ENCODE measurements at places on chromosomes 11 and 22.

DNA sequence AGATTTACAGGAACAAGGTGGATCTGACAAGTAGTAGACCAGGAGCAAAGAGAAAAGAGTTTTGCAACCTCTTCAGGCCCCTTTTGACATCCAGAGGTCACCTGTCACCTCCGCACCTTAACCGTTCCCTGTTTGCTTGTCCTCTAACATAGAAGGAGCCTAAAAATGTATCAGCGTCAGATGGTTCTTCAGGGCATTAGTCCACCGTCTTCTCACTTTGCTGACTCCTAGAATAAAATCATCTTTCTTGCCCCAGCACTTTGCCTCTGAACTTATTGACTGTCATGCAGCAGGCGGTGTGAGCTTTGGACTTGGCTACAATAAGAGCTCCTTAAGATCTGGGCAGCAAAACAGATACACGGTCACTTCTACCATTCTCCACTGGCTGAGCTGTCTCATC lies 339.7 kb upstream of the B3GAT1 start:
- no peak for DNase-seq

DNA sequence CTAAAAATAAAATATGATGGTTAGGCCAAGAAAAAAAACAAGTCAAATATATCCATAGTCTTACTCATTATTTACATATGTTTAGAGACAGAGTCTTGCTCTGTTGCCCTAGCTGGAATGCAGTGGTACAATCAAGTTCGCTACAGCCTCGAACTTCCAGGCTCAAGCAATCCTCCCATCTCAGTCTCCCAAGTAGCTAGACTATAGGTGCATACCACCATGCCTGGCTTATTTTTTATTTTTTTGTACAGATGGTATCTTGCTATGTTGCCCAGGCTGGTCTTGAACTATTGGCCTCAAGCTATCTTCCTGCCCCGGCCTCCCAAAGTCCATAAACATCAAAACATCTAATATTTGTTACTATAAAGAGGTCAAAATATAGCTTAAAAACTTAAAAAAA lies 36.1 kb downstream of the C2CD3 start:
- DNase-seq: no peak

DNA sequence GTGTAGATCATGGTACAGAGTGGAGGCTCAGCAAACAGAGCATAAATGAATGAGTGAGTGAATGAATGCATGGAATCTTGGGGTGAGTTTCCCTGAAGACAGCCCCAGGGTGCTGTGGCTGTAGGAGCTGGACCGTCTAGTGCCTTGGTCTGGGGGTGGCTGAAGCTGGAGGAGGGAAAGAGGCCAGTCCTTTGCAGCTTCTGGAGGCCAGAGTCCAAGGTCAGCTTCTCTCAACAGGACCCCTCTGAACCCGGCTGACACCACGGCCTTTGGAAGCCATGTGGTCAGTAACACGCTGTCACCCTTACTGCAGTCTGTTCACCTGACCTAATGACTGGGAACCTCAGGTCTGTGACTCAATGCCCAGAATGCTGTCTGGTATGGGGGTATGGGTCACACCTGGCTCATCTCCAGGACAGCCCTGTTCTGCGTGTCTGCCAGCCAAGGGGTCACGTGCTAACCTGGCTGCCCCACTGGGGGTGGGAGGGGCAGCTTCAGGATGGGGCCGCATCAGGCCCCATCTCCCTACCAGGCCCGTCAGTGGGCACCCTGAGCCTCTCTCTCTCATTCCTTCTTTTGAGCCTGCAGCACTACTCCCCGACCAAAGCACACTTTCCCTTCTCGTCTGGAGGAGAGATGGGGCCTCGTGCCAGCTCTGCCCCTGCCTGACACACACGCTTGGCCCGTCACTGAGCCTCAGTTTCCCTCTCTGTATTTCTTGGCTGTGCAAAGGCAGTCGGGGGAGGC lies 24.1 kb upstream of the CHKA start:
- no peak for DNase-seq

- no peak for DNase-seq
These were observed 49.3 kb downstream of the TIMP3 start for GRCh38 chr22:32850591-32851517.

GRCh38 chr11:30405385-30405784 lies 82.5 kb downstream of the ARL14EP start:
- DNase-seq: no peak

GRCh38 chr11:76173663-76174062 lies 32.6 kb downstream of the WNT11 start:
- DNase-seq: no peak

GRCh38 chr22:22787786-22788459 lies 99.7 kb upstream of the IGLL5 start:
- DNase-seq: peak; percentile 85

DNA sequence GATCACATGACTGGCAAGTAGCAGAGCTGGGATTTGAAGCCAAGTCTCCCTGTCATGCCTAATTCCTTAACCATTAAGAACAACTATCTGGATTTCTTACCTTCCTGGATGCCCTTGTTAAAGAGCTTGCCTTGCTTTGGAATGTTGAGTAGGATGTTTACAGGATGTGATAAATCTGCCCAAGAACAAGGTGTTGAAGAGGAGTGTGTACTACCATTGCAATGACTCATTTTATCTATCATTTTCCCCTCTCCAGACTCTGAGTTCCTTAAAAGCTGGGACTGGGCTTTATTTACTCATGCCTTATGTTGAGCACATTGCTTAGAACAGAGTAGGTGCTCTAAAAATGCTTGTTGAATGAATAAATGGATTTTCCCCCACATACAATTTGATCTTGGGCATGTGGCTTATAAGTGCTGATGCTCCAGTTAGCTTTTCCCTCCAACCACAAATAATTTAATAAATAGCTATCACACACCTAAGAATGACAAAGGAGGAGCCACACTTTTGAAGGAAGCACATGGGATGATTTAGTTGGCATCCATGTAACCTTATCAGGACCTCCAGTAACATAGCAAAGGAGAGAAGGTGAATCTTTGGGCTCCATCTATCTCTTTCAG lies 268.6 kb upstream of the SESN3 start:
- no peak for DNase-seq

DNA sequence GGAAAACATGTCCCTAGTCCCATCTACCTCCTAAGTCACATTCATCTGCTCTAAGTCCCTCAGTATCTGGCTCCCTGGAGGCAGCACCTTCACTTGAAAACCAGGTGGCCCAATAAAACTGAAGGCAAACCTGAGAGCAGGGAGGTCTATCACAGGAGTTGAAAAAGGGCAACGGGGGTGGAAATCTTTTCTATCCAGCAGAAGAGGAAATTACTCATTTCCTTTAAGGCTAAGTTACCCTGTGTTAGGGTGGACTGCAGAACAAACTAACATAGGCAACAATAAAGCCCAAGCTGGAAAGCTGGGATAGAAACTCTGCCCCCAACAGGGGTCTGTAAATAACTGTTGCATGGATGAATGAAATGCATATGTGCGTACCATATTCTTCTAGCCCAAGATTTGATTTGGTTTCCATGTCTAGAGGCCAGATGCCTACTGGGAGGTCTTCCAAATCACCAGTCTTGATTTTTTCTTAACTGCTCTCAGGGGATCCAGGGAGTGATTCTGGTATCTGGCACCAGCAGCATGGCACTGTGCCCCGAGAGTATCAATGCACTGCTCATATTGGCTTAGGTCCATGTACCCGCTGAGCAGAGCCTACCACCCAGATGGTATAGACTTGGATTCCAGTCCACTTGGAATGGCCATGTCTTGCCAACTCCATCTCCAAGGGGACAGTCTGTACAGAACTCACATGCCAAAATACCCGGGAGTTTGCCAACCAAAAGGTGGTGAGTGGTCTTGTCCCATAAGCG lies 350.0 kb upstream of the NCAM1 start:
- DNase-seq: no peak

GRCh38 chr11:1194977-1195681 lies 27.7 kb upstream of the MUC5B start:
- no peak for DNase-seq

- no peak for DNase-seq
These were observed 100.9 kb downstream of the FAM76B start for GRCh38 chr11:95688501-95689222.

DNA sequence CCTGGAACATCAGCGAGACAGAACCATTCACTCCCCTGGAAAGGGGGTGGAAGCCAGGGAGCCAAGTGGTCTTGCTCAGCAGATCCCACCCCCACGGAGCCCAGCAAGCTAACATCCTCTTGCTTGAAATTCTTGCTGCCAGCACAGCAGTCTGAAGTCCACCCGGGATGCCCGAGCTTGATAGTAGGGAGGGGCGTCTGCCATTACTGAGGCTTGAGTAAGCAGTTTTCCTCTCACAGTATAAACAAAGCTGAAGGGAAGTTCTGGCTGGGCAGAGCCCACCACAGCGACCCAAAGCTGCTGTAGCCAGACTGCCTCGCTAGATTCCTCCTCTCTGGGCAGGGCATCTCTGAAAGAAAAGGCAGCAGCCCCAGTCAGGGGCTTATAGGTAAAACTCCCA lies 764.8 kb upstream of the LUZP2 start:
- DNase-seq: no peak

GRCh38 chr11:130580372-130580771 lies 131.9 kb downstream of the ADAMTS15 start:
- no peak for DNase-seq

DNA sequence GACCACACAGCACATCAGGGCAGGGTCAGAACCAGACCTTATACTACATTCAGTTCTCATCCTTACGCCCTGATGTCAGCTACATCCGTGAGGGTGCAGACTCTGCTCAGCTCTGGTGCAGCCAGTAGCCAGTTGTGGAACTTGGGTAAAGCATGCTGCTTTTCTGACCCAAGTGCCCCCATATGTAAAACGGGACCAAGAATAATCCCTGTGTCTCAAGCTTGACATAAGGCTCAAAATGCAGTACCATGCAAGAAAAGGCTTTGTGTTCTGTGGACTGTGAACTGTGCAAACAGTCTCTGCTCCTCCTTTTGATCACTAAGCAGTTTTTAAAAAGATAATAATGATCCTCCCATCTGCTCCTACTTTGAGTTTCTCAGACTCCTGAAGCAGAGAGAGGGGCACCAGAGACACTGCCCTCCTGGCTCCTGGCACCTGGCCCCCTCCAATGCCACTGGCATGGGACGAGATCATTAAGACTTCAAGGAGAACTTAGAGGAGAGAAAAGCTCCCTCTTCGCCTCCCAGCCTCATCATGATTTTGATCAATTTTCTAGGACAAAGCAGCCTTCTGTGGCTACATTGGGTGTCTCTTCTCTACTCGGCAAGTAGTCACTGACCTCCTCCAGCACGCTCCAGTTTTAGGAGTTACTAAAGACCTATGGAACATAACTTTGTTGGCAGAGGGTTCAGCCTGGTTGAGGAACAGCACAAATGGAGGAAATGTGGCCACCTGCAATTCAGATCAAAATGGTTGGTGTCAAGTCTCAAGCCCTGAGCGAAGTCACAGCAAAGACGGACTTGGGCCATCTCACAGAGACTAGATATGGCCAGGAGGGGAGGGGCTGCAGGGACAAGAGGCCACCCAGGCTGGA lies 23.9 kb downstream of the IL10RA start:
- DNase-seq: no peak

DNA sequence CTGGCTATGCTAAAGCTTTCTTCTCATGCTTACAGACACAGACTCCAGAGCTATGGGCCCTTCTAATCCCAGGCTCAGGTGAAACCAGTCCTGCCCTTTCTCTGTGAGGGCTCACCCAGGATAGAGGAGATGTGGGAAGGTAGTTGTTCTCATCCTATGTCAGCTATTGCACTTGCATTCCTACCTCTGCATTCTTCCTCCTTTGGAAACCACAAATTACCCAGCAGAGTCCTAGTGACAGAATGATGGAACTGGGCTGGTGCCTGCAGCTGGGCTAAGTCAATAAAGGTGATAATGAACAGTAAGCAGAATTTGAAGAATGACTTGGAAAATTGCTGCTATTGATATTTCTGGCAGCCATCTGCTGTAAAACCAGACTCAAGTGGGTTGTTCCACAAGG lies 560.0 kb downstream of the TMEM135 start:
- no peak for DNase-seq

- no peak for DNase-seq
These were observed 29.2 kb downstream of the GGTLC2 start for GRCh38 chr22:22673628-22674027.

DNA sequence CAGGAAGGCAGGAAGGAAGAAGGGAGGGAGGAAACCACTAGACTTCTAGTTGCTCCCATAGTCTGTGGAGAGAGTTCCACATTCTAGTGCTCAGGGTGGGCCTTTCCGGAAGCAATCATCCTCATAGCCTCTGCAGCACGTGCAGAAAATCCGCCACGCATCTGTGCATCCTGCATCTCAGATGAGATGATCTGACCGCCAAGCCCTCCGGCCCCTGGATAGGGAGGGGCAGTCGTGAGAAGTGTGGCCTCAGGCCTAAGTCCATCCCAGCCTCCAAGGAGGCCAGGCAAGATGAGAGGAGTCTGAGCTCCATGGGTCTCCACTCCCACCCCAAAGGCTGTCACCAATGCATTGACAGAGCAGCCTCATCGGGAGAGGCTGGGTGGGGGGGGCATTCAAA lies 30.4 kb upstream of the IGSF9B start:
- DNase-seq: no peak

GRCh38 chr22:41668971-41669911 lies 19.4 kb downstream of the SNU13 start:
- DNase-seq: no peak

- DNase-seq: no peak
These were observed 130.6 kb downstream of the WNT11 start for GRCh38 chr11:76075716-76076115.

DNA sequence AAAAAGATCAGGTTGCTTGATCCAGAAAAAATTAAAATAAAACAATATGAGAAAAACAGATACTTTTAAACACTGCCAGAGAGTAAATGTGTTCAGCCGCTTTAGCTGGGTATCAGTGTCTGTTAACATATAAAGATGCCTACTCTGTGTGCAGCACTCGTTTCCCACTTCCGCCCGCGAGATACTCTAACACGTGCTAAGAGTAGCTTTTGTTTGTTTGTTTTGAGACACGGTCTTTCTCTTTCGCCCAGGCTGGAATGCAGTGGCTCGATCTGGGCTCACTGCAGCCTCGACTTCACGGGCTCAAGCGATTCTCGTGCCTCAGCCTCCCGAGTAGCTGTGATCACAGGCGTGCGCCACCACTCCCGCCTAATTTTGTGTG lies 531 bp upstream of the MEN1 start:
- DNase-seq: no peak

GRCh38 chr11:13287036-13287435 lies 9.4 kb downstream of the BMAL1 start:
- no peak for DNase-seq

DNA sequence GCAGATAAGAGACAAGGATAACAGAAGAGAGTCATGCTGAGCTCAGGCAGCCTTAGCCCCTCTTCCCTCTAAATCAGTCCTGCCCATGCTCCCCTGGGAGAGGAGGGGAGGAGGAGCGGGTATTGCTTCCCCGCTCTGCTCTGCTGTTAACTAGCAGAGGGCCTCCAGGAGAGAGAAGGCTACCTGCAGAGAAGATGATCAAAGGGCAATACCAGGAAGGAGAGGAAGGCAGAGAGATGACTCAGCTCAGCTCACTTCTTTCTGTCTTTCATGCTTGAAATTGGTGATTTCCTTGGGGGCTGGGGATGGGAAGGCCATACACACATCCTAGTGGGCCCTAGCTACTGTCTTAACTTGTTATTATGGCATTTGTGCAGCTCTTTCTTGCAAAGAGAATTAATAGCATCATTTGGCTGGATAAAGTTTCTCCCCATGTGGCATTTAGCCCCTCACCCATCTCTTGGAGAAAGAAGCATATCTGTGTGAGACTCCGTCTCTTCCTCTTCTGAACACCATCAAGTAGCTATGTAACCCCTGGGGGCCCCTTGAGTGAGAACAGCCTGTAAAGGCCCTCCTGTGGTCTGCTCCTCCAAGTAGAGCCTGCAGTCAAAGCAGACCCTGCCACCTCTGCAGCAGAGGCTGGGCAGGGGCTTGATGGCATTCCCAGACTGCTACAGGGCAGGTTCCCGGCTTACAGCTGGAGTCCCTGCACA lies 33.4 kb upstream of the AMOTL1 start:
- no peak for DNase-seq
